Osteocyte (in vitro differentiated cells): ENCODE measurements at places on chromosomes 6 and 20.

DNA sequence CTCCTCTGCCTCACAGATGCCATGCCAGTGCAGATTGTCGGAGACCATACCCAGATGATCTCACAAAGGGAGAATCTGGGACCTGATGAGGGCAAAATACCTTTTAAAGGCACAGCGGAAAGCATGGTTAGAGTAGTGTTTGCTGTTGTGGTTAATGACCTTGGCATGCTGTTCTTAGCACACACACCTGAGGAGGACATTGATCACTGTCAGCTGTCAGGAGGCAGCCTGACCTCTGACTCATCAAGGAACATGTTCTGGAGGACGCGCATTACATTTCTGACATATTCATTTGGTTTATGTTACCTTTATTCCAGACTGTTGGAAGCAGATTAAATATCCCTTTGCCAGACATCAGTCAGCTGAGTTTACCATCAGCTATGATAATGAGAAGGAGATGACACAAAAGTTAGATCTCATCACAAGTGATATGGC lies 57.1 kb downstream of the GOPC start:
- DNase-seq = no peak

DNA sequence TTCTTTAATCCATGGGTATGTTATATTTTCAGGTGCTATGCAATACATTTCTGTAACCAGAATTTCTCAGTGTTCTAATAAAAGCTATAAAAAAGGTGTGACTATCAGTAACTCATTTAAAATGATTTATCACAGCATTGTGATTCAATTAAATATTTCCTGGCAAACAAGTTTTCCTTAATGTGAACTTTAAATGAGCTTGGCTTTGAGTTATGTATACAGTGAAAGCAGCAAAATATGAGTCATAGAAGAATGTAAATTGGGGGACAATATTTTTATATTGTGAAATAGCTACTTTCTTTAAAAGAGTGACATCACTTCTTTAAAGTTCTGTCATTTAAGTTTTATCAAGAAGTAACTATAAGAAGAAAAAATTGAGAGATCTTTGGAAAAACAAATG lies 484.9 kb upstream of the MAN1A1 start:
- no peak for DNase-seq

DNA sequence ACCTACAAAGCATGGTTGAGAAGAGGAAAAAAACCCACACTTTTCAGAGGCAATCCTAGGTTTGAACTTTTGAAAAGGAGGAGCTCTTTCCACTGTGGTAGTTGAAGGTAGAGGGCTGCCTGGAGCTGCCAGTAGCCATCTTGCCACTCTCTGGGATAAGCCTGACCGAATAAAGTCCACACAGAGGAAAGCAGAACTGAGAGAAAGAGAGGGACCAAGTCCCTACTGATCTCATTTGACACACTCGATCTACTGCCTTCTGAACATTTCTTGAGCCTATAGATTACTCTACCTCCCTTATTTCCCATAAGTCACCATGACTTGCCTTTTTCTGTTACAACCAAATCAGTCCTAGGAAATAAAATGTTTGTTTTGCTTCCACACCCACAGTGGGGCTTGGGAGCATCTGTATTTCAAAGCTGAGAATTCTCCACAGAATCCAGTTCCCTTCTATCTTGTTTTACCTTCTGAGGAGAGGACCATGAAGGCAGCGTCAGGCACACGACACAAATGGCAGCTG lies 147.0 kb upstream of the PTPRK start:
- DNase-seq = no peak

GRCh38 chr6:150153905-150154492 lies 11.2 kb downstream of the PPP1R14C start:
- no peak for DNase-seq

DNA sequence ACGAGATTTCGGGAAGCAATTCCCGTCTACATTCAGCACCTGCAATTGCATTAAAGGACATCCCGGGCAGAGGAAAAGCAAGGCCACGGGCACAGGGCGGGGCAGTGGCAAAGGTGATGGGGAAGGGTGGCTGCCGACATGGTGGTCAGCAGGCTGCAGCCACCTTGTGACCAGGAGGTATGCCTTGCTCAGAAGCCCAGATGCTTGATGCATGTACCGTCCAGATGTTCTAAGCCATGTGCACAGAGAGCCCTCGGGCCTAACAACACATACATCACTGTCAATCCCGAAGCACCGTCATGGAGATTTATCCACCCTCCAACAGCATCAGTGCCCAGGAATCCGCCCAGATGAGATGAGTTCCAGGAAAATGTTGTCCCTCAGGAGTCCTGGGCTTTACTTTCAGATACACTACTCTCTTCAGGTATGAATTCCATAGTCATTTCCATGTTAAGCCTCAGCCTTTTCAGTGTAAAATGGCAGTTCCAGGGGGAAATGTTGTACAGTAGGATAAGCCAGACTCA lies 77.8 kb upstream of the FRMD1 start:
- DNase-seq = peak; percentile 60

GRCh38 chr20:3276680-3277015 lies 37.7 kb upstream of the SLC4A11 start:
- no peak for DNase-seq

- DNase-seq = no peak
Observed at GRCh38 chr20:53869466-53870258, 200.7 kb downstream of the BCAS1 start.

DNA sequence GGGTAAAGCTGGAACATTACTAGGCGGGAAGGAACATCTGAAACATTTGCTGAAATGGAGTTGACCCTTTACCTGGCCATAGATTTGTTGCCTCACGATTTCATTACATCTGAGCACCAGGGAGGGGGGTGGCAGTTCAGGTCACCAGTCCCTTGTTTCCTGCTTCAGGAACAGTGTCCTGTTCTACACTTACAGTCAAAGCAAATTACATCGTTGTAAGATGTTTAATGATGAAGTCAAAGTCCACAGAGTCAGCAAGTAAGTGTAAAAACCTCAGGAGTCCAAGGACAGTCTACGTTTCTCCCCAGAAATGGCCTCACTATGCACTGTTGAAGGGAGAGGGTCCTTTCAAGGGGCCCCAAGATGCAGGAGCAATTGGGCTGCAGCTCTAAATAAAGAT lies 8.9 kb upstream of the MICB start:
- peak; percentile 8 for DNase-seq

- no peak for DNase-seq
Observed at GRCh38 chr20:704726-705125, 29.1 kb upstream of the SCRT2 start.

DNA sequence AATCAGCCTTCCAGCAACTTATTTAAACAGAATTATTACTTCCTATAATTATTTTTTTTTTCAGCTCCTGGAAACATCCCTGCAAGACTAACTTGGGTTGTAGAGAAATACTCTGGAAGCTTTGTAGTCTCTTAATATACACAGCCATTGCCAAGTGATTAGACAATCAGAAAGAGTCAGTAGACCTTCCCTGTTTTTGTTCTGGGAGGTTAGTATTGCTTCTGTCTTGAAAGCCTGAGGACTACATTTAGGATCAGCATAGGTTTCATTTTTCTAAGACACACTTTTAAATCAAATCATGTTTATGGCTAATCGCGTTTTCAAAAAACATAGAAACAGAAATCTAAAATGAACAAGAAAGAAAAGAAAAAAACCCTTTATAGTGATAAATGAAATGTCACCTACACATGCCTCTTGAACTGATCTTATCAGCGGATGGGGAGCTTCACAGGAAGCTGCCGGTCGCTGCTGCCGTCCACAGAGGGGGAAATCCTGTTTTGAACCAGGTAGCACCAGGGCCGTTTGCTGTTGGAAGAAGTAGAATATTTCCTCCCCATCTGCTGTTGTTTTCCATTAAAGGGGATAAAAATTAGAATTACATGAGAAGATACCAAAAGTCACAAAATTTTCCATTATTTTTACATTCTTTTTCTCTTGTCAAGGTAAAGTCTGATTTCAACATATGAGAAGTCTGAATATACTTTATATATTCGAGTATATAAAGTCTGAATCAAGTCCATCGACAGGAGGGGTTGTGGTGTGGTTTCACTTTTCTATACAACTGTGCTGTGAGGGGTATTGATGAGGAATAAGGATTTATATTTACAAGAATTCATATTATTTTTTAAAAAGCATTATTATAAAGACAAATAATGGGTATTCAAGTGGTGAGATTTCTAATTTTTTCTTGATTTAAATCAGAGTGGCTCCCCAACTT lies 94.6 kb downstream of the ARMC2 start:
- no peak for DNase-seq

DNA sequence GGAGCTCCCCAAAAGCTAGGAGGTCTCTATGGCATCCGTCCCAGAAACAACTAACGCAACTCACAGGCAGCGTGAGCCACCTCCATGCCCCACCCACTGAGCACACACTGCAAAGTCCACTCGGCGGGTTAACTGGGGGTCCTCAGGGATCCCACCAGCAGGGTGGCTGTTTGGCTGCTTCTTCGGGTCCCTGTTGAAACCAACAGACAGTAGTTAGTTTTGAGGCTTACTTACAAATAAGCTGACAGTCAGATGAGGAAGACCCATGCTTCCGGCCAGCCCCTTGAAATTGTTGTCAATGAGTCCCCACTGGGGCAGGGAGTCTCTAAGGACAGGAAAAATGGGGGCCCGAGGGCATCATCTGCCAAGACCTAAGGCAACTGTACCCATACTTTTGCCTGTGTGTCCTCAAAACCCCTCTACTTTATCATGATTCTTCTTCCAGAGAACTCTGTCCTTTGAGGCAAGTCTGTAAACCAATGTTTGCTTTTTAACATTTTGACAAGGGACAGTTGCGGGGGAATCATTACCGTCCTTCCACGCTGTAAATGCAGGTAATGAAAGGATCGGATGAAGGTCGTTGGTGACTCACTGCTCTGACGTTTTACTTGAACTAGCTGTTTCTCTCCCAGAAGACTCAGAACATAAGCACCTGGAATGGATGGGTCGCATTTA lies 2.2 kb upstream of the PCK1 start:
- DNase-seq = no peak

DNA sequence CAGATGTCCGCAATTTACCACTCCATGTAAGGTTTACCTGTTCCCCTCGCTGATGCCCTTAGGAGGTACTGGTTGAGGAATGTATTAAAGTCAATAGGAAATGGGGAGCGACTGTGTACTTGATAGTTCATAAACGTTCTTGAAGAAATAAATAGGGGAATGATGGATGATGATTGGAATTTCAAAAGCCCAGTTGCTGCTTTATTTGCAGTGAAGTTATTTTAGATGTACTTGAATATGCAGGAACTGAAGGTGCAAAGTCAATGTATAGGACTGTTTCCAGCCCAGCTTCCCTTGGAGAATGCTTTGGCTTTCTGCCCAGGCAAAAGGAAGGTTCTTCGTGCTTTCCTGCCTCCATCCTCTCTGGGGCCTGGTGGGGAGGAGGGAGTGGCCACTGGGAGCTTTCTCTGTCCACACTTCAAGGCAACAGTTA lies 19.8 kb downstream of the ADGRF5 start:
- DNase-seq = no peak

GRCh38 chr20:1651268-1652058 lies 6.1 kb downstream of the SIRPG start:
- DNase-seq = no peak

DNA sequence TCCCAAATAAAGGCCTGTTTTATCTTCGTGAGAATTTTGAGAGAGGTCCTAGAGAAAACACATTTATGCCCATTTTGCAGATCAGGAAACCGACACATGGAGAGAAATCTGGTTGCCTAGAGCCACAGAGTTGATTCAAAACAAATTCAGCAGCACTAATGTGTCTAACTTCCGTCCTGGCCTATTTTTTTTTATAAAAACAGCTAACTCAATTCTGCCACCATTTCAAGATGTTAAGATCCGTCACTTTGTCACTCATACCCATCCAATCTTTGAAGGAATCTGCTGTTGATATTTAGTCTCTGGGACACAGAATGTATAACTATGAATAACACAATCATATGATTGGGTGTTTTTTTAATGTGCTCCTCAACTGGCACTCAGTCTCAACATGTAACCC lies 611.1 kb upstream of the ARID1B start:
- no peak for DNase-seq

- DNase-seq = no peak
Observed at GRCh38 chr6:131208787-131209186, 73.5 kb downstream of the AKAP7 start.

DNA sequence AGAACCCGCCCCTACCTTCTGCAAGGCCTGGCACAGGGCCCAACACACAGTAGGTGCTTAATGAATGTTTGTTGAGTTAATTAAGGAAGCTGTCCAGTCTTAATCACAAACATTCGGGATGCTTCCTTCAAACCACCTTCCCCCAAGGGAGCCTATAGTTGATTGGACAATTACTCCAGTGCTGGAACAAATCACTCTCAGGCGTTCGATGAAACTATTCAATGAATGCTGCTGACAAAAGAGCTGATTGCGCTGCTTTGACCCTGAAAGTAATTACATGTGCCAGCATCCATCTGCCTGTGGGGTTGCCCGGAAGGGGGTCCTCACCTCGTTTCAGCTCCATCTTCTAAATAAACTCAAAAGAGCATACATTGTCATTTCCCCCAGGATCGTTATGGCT lies 112.0 kb upstream of the SRSF6 start:
- no peak for DNase-seq

DNA sequence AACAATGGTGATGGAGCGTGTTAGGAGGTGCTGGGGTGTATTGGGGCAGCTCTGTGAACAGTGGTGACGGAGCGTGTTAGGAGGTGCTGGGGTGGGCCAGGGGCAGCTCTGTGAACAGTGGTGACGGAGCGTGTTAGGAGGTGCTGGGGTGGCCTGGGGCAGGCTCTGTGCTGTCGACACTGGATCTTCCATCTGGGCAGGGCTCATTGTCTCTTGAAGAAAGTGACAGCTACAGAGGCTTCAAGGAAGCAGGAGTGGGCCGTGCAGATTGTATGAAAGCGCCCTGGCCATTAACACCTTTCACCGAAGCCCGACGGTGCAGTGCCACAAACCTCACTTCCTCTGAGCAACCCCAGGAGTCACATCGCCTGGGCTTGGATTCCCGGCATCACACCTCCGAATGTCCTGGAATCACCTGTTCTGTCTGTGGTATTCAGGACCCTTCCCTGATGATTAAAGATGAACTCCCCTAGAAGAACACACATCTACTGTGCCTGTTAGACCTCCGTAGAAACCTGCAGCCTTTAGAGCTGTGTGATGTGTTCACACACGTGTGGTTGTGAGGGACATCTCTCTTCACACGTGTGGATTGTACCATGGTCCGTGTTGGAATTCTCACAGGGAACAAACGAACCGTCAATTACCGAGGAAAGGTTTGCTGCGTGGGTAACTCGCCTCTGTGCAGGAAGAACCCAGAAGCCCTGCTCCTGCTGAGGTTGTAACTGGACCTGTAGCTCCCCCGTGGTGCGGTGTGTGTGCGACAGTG lies 377.7 kb downstream of the THBS2 start:
- DNase-seq = no peak

DNA sequence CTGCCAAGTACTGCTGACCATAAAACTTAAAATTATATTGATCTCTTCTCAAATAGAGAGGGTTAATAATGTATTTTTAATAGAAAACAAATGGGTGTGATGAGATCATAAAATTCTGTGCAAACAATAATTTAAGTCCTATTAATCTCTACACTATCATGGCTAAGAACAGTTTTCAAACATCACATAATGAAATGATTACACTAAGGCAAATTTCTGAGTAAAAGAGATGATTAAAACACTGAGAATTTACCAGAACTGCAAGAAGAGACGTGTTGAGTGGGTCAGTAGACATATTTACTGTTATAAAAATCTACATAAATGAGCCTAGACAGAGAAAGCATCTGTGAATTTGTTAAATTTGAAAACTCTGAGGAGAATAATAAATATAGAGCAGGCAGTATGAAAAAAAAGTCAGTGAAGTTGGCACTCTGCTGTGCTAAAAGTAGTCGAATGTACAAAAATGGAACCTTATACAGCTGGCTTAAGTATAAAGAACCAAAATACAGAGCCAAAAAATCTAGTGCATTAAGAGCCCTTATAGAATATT lies 302.6 kb upstream of the MANEA start:
- no peak for DNase-seq
